ENCODE measurements at places on chromosomes 7 and 10.
A peak's percentile ranks its signal among the peaks of the same experiment; 100 is the strongest.

GRCh38 chr7:25804154-25804553 is 347.8 kb upstream of the NFE2L3 start:
- no peaks in the 10 kb centered on the region for H3K27me3 ChIP-seq
- H3K4me1 ChIP-seq, result peaks cover 35% of the 10 kb centered on the region
- no peaks in the 10 kb centered on the region for H3K36me3 ChIP-seq
- peak overlapping the region; percentile 71 for H3K27ac ChIP-seq

DNA sequence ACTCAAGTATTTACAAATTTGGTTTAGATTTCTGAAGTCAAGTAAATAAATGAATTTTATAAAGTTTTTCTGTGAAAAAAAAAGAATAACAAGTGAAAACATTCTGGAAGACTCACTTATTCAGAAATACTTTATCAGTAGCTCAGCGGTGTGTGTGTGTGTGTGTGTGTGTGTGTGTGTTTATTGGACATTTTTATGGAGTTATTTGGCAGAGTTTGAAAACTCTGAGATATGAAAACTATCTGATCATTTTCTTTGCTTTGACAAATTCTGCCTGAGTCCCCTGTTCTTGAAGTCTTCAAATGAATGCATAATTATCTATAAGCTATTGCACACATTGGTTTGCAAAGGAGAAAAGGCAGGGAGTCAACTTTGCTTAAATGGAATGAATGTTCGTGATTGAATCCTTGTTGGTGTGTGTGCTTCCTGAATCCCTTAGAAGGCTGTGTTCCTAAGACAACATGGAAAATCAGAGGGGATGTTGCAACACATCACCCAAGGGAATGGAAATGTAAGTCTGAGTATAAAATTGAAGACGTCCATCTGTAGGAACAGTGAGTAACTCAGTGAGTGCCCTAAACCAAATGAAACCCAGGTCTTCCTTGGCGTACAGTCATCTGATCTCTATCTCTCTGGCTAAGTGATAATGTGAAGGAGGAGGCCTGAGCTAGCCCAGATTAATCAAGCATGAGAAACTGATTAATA is 160.9 kb downstream of the REEP3 start:
- H3K27ac ChIP-seq, result peak overlapping the region; percentile 66
- H3K27me3 ChIP-seq, result no peaks in the 10 kb centered on the region
- no peaks in the 10 kb centered on the region for H3K36me3 ChIP-seq
- H3K4me1 ChIP-seq, result no peaks in the 10 kb centered on the region

DNA sequence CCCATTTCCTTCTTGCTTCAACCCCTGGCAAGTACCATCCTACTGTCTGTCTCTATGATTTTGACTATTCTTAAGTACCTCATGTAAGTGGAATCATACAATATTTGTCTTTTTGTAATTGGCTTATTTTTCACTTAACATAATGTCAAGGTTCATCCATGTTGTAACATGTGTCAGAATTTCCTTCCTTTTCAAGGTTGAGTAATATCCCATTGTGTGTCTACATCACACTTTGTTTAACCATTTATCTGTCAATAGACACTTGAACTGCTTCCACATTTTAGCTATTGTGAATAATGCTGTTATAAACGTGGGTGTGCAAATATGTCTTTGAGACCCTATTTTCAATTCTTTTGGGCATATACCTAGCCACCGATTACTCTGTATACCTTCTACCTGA is 14.0 kb upstream of the CDK14 start:
- no peaks in the 10 kb centered on the region for H3K36me3 ChIP-seq

DNA sequence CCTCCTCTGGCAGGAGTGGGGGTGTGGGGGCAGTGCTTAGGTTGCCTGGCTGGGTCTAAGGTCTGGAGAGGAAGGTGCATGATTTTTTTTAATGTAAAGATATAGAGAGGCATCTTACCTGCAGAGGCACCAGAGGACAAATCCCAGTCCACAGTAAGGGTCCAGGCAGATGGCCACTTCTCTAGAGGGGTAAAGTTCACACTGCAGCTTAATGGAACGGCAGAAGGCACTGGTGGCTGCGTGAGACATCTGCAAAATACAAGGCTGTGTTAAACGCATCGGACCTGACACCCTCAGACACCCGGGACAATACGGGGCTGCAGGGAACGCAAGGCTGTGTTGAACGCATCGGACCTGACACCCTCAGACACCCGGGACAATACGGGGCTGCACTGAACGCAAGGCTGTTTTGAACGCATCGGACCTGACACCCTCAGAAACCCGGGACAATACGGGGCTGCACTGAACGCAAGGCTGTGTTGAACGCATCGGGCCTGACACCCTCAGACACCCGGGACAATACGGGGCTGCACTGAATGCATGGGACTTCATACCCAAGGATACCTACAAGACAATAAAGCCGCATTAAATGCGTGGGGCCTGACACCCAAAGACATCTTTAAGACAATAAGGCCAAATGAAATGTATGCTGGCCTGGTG is 206.0 kb downstream of the ZMYND11 start:
- H3K4me3 ChIP-seq, result no peak overlapping the region
- peaks cover 13% of the 10 kb centered on the region for H3K4me1 ChIP-seq
- DNase-seq, result no peak
- no peak overlapping the region for H3K27ac ChIP-seq
- no peaks in the 10 kb centered on the region for H3K27me3 ChIP-seq

- H3K36me3 ChIP-seq, result no peaks in the 10 kb centered on the region
- H3K4me3 ChIP-seq, result no peak overlapping the region
- no peak for DNase-seq
- H3K4me1 ChIP-seq, result peaks cover 54% of the 10 kb centered on the region
- H3K27ac ChIP-seq, result peak overlapping the region; percentile 79
Observed at GRCh38 chr7:99124751-99125504, 19.0 kb downstream of the SMURF1 start.

GRCh38 chr7:142851919-142852318 is 3.0 kb upstream of the EPHB6 start:
- H3K27ac ChIP-seq, result no peak overlapping the region
- H3K27me3 ChIP-seq, result no peaks in the 10 kb centered on the region
- H3K4me3 ChIP-seq, result no peak overlapping the region

- no peaks in the 10 kb centered on the region for H3K4me1 ChIP-seq
- no peak for DNase-seq
- H3K36me3 ChIP-seq, result no peaks in the 10 kb centered on the region
Observed at GRCh38 chr10:4807761-4808507, 18.1 kb upstream of the AKR1E2 start.

DNA sequence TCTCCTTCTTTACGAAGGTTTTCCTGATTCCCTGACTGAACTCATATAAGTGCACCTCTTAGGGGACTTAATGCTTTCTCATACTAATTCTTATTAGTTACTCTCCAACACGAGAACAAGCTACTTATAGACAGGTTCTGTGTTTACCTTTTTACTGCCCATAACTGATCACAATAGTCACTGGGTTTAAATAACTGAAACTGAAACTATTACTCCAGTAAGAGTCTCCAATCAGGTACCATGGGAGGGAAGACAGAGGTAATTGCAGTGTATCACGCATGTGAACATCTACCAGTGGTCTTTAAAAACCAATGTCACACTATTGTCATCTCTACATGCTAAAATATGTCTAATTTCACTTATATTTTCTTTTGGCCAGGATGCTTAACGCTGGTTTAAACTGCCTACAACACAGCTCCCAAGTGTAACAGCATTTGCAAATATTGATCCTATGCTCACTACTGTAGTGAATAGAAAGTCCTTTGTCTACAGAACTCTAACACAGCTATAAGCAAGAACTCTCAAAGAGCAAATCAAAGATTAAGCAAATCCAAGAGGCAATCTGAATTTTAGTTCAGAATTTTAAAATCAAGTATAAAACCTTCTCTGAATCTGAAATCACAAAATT is 3.6 kb downstream of the GDI2 start:
- H3K27ac ChIP-seq, result no peak overlapping the region
- no peak overlapping the region for H3K4me3 ChIP-seq
- no peak for DNase-seq
- peaks cover 69% of the 10 kb centered on the region for H3K4me1 ChIP-seq
- H3K27me3 ChIP-seq, result no peaks in the 10 kb centered on the region
- H3K36me3 ChIP-seq, result peaks cover 9% of the 10 kb centered on the region

- DNase-seq, result no peak
- no peaks in the 10 kb centered on the region for H3K27me3 ChIP-seq
- H3K4me3 ChIP-seq, result no peak overlapping the region
- H3K4me1 ChIP-seq, result no peaks in the 10 kb centered on the region
- H3K27ac ChIP-seq, result no peak overlapping the region
Observed at GRCh38 chr10:112678581-112678980, 231.6 kb downstream of the VTI1A start.

Data from tibial artery (tissue), 4 donors.